ENCODE measurements at places on chromosomes 3 and 15.

- DNase-seq = no peak
These were observed 520 bp downstream of the TMEM42 start for GRCh38 chr3:44862226-44862637.

DNA sequence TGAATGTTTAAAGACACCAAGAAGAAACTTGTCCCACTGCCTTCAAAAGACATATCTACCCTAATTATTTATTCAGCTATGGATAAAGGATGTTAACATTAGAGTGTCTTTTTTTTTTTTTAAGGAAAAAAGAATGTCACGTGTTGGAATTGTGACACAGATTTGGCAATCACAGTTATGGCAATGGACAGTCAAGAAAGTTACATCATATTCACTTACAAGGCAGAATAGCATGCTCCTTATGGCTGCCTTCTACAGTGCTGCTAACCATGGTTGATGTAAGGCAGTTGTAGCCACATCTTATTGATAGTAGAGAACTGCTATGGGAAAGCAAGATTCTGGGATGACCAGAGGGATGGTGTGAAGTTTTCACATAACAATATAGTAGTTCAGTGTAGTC lies 128.8 kb upstream of the ZBTB20 start:
- no peak for DNase-seq

GRCh38 chr15:71129669-71130068 lies 14.4 kb downstream of the THSD4 start:
- DNase-seq = no peak

- no peak for DNase-seq
These were observed 2.9 kb downstream of the FBXL22 start for GRCh38 chr15:63600001-63600615.

DNA sequence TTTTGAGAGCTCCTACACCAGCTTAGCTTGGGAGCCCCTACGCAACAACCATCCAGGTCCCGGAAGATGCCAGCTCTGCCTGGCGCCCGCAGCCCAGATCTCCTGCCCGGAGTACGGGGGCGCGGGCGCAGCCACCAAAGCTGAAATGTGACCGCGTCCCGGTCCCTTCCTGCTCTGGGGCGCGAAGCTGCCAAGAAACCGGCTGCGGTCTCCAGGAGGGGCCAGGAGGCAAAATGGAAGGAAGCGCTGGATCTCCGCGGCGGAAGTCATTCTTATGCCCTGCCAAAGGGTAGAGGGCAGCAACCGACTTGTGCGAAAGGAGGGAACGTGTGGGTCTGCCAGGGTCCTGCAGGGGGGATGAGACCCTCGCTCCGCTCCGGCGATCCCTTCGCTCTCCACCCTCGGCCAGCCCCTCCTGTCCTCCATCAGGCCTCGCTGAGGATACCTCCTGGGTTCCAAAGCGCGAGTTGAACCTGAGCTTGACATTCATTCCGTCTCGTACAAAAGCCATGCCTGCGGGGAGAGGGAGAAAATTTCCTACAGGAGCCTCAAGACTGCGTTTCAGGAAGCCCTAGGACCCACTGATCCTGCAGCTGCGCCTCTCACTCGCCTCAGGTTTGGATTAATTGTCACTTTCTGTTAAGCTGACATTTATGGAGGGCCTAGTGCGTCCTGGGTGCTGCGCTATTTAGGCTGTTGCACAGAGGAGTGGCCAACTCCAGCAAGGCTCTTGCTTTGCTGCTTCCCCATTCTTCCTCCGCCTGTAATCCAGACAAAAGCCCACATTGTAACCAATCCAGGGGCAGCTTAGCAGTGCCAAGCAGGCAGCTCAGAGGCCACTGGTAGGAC lies 98.3 kb upstream of the VGLL3 start:
- DNase-seq = no peak

GRCh38 chr3:143902210-143902609 lies 53.9 kb upstream of the SLC9A9 start:
- no peak for DNase-seq

DNA sequence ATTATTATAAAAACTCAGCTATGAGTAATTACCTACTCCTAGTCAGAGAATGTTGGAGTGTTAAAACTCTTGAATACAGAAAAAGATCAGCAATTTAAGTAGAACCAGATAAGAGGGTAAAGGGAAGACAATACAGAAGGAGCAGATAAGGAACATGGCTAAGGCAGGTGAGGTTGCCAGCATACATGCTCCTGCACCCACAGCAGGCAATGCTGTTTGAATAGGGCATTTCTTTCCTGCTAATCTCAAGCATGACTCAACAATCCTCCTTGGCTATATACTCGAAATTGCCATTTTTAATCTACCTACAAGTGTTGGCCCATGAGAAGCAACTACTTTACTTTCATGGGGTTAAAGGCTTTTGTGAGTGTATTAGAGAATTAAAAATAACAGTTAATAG lies 494.5 kb downstream of the DIPK2A start:
- DNase-seq = no peak

- no peak for DNase-seq
These were observed 232.4 kb downstream of the FHIT start for GRCh38 chr3:61018807-61019206.

- DNase-seq = no peak
These were observed 3.7 kb downstream of the ACAA1 start for GRCh38 chr3:38133209-38133556.

- DNase-seq = no peak
These were observed 264.4 kb upstream of the ZNF717 start for GRCh38 chr3:76049776-76050175.

DNA sequence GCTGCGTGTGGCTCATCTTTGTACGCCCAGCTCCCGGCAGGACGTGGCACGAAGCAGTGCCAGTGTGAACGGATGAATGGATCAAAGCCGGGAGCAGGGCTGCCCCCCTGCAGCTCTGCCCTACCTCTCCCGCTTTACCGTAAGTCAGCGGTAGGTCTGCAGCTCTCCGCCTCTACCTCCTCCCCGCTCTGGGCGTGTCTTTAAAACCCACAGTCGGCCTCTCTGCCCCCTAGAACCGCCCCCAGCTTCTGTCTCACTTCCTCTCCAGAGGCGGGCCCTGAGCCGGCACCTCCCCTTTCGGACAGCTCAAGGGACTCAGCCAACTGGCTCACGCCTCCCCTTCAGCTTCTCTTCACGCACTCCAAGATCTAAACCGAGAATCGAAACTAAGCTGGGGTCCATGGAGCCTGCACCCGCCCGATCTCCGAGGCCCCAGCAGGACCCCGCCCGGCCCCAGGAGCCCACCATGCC lies at the start of gene PML:
TSS of gene PML (plus strand) at position 304 of the 471 bp plus-strand sequence. CDS start at position 401, 97 bp downstream.
- peak; percentile 95 for DNase-seq

GRCh38 chr3:16370872-16371740 lies 106.1 kb downstream of the OXNAD1 start:
- DNase-seq = peak; percentile 21

DNA sequence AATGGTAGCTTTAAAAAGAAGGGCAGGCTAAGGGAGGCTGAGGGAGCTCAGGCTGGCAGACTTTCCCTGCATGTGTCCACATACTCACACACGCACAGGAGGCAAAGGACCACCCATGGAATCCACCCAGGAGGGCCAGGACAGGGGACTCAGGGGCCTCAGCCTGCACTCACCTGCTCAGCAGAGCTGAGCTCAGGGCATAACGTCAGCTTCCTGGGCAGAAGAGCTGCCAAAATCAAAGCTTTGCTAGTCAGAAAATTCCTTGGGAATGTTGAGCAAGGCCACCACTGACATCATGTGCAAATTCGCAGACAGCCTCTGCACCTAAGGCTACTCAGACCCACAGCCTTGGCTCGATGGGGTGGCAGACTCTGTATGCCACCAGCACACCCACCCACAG lies 16.4 kb upstream of the ALAS1 start:
- DNase-seq = no peak

DNA sequence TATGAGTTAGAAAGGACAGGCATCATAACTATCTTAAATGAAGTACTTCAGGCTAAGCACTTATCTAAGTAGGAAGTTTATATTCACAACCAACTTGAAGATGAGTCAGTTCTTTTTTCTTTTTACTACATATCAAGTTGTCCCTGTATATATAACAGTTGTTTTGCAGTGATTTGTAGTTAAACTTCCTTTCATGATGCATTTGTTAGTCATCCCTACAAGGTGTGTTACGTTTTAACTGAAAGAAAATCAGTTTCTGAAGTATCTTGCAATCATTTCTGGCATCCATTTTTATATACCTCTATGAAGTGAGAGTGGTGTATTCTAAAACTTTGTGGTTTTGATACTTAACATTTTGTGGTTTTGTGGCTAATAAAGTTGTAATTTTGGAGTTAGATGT lies 46.1 kb downstream of the ZFAND6 start:
- DNase-seq = no peak

- DNase-seq = no peak
These were observed 24.8 kb downstream of the ANAPC13 start for GRCh38 chr3:134460965-134461364.

DNA sequence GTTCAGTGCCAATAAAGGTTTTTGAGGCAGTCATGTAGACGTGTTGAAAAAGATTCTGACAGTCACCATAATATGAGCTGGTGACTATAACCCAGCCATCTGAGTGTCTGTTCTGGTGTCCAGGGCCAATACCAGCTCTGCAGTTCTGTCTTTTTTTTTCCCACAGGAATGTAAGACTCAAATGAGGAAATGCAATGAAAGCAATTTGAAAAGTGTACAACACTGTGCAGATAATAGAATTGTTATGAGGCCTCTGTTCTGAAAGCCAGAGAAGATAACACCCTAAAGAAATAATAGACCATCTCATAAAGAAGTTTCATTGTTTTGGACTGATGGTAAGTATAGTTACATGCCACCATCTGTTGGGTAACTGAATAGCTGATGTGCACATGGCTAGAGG lies 57.1 kb downstream of the CLDN1 start:
- no peak for DNase-seq

DNA sequence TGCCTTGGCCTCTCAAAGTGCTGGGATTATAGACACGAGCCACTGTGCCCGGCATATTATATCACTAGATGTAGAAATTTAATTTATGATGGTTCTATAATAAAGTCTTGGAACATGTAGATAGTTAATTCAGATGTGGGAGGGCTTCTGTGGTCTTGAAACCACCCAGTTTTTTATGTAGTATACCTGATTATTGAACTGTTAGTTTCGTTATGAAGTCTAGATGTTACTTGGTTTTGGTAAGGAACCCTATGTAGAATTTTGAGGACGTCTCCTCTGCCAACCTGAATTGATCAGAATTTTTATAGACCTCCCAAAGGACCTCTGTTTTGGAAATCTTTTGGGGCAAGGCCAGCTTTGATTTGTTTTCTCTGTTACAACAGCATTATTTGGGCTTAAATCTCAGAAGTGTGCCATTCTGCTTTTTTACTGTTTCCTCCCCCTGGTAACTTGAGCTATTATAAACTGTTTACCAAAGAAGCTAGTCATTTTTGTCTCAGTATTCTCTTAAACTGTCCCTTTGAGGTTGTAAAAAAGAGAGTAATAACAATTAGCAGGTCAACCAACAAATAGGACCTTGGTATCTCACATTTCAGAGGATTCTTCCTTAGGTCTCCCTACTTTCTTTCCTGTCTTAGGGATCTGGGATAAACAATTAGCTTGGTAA lies 20.8 kb downstream of the AKAP13 start:
- DNase-seq = no peak

DNA sequence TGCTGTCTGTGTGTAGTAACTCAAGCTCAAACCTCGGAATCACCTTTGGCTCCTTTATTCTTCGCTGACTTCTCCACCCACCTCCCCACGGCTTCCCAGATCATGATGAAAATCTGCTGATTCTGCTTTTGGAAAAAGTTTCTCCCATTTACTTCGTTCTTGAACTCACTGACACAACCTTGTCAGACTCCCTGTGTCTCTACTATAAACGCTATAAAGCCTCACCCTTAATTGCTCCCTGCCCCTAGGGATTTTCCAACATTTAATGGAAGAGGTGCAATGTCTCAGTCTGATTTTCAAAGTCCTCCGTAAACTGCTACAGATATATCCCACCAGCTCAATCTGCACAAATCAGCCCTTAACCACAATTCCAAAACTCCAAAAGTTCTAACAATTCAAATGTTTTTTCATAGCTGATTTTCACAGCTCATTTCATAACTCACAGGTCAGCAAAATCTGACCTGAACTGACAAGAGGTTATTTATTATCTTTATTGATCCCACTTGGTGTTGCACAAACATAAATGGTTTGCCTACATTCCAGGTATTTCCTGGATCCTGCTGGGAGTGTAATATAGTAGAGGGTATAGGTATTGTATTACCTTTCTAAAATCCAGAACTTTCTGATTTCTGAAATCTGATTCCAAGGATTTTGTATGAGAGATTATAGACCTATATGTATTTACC lies 129.4 kb downstream of the PLD1 start:
- no peak for DNase-seq

DNA sequence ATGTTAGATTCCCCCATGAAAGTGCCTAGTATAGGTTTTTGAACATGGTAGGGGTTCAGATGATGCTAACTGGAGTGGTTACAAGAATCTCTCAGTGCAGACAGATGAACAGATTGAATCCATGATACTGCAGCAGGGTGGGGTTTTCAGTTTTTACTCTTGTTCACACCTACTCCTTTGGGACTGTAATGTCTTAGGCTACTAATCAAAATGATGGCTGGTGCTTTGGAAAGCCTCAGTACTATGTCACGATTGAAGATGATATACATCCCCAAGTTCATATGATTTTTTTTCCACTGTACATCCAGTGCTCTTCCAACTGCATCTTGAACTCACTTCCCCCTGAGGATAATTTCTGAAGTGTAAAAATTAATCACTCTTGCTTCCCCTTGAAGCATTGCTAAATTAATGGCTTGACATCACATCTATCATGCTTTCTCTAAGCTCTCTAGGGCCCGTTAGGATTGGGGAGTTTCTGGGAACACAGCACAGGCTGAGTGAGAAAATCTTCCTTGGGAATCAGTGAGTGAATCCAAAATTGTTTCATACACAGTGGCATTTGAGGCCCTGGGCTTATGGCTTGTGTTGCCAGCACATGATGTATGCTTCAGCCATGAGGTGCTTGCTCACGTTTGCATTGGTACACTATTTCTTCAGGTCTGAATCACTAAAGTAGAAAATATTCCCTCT lies 115.0 kb upstream of the TPRG1 start:
- DNase-seq = no peak

GRCh38 chr3:70557976-70558375 lies 245.5 kb upstream of the MDFIC2 start:
- DNase-seq = no peak

- DNase-seq = no peak
These were observed 293.5 kb downstream of the SOX2 start for GRCh38 chr3:182005219-182005618.

GRCh38 chr3:117355566-117355965 lies 646.0 kb downstream of the TUSC7 start:
- no peak for DNase-seq

- no peak for DNase-seq
These were observed 70.5 kb downstream of the SUMF1 start for GRCh38 chr3:4396542-4396941.

GRCh38 chr15:79724312-79724711 lies 172.5 kb downstream of the MTHFS start:
- no peak for DNase-seq

DNA sequence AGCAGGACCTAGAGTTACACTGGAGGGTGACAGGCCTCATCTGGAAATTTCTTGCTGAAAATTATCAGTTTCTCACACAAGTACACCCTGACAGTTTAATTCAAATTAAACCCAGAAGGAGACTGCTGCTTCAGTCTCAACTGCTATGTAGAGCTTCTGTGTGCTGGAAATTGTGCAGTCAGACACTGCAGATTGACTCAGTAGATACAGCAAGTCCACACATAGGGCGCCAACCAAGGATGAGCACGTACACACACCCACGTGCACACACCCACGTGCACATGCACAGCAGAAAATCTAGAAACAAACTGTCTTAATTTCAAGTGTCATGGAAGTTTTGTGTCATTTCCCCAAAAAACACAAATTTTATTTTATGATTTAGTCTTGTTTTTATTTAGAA lies 192.9 kb downstream of the PDE8A start:
- DNase-seq = no peak

GRCh38 chr3:123936400-123936799 lies 24.6 kb downstream of the CCDC14 start:
- DNase-seq = no peak
